AG04450 (cell line): ENCODE measurements at places on chromosomes 3 and 15. TPM values are rescaled to one million over a fixed set of nuclear protein-coding genes. Genes with fewer than 3 reads are reported as not detected.

The AADACL2 gene
- polyA plus RNA-seq = not detected in 2 replicates

The IMPG2 gene
- 0.17 and 0.19 TPM in 2 replicates for polyA plus RNA-seq

GRCh38 chr15:77195586-77195985 is 124.7 kb upstream of the TSPAN3 start:
- no peak for DNase-seq

The LRIG1 gene
- polyA plus RNA-seq = 68.3 and 94.3 TPM in 2 replicates

GRCh38 chr3:55749036-55749435 is 261.9 kb upstream of the WNT5A start:
- no peak for DNase-seq

The AGBL1 gene
- not detected in 2 replicates for polyA plus RNA-seq

The VWA5B2 gene
- not detected in 2 replicates for polyA plus RNA-seq
